G401 (cell line): ENCODE measurements at places on chromosomes 7 and 10. TPM values are rescaled to one million over a fixed set of nuclear protein-coding genes. Genes with fewer than 3 reads are reported as not detected.

GRCh38 chr10:131975003-131975402, 6.7 kb downstream of the BNIP3 start:
- DNase-seq, result no peak

DNA sequence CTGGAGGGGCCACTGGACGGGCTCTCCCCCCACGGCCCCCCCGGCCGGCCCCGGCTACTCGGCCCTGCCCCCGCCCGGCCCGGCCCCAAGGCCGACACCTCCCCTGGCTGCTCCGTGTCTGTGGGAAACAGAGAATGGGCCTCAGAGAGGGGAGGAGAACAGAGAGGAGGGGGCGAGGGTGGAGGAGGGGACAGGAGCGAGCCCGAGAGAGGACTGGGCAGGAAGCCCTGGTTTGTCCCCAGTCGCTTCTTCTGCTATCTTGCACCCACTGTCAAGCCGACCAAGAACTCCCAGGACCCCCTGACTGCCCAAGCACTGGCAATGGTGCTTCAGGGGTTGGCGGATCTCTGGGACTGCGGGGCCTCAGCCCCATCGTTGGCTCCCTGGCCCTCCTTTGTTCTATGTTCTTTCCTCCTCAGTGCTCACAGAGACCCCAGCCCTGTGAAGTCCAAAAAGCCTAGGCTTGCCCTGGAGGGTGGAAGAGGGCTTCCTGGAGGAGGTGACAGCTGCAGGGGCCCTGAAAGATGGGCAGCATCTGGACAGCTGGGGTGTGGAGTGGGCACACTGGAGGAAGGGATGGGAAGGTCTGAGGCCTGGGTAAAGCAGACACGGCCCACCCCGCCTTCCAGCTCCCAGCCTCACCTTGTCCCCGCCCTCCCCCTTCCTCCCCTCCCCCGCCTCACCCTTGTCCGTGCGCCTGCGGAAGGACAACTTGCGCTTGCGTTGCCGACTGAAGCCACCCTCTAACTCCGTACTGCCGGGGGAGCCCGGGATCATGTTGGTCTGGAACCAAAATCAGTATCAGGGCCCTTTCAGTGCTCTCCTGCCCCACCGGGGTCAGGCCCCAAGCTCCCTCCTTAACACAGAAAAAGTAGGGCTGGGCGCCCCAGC, 30.1 kb downstream of the KCNH2 start:
- DNase-seq, result no peak

- DNase-seq, result no peak
Measured at GRCh38 chr10:33913194-33913593, 578.7 kb upstream of the NRP1 start.

- no peak for DNase-seq
Measured at GRCh38 chr10:18364987-18365775, 225.0 kb downstream of the CACNB2 start.

Gene TET1
- 3.1 and 6.7 TPM in 2 replicates for total RNA-seq
